ENCODE measurements at places on chromosomes 2 and 18.
A peak's percentile ranks its signal among the peaks of the same experiment; 100 is the strongest.

DNA sequence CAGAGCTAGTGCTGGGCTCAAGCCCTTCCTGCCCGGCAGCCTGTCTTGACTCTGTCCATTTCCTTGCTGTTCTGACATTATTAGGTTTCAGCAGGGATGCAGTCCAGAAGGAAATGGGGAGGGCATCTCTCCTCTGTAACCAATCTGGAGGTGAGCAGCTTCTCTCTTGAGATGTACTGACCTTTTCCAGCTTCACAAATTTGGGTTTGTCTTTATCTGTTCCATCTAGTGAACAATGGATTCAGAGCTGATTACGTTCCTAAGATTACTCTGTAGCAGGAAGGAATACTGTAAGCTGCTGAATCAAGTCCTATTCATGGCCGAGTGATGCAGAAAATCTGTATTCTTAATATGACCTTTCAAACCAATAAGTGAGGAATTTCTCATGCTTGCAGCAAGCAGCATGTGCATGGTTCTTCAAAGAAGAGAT lies 11.0 kb downstream of the PLA2R1 start:
- no peak for DNase-seq

DNA sequence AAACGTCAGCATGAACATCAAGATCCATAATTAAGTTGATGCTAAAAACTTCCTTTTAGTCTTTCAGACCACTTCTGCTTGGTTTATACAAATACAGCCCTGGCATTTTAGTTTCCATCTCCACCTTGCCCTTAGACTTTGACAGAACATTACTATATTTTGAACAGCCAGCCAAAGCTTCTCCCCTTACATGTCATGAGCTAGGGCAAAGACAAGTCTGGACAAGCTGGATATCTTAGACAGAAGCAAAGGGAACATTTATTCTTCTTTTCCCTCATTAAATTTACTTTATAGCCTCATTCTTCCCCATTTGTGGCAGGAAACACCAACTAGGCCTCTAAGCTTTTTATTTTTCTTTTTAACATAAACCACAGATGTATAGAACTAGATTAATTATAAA lies 403.3 kb downstream of the SUCLG1 start:
- DNase-seq = no peak

GRCh38 chr2:191298306-191298705 lies 53.1 kb downstream of the MYO1B start:
- DNase-seq = no peak

DNA sequence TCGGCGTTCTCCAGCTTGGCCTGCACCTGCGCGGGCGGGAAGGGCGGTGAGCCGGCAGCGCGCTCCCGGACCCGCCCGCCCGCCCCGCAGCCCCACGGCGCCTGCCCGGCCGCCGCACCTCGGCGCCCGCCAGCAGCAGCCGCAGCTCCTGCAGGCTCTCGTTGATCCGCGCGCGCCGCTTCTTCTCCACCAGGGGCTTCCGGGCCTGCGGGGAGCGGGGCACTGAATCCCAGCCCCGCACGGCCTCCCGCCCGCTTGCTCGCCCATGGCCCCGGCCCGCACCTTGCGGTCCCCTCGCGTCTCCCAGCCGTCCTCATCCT lies 335 bp downstream of the HES6 start:
- DNase-seq = peak; percentile 24

DNA sequence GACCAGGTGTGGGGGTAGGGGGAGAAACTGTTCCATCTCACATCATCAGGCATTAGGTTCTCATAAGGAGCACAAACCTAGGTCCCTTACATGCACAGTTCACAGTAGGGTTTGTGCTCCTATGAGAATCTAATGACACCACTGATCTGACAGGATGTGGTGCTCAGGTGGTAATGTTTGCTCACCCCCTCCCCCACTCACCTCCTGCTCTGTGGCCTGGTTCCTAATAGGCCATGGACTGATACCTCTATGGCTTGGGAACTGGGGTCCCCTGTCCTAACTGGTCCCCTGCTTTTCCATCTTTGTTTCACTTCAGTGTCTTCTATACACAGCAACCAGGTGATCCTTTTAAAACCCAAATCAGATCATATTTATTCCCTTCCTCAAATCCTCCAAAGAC lies 267.8 kb downstream of the TNS1 start:
- no peak for DNase-seq

GRCh38 chr18:44823286-44823685 lies 142.6 kb downstream of the SETBP1 start:
- no peak for DNase-seq

DNA sequence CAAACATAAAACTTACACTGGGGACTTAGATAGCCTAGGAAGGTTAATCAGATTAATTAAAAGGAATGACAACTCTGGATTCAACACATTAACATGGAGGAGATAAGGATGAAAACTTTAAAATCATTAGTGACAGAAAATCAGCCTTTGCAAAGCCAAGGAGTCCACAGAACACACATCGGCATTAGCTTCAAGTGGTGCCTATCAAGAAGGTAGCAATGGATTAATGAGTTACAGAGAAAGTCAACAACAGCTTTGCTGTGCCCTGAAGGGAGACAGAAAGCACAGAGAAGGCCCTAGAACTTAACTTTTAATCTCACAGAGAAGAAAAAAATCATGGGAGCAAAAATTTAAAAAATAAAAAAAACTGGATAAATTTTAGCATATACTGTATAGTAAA lies 88.6 kb downstream of the KCNH7 start:
- DNase-seq = no peak

Data from RKO (cell line).